ENCODE measurements at places on chromosomes 1 and 21.

DNA sequence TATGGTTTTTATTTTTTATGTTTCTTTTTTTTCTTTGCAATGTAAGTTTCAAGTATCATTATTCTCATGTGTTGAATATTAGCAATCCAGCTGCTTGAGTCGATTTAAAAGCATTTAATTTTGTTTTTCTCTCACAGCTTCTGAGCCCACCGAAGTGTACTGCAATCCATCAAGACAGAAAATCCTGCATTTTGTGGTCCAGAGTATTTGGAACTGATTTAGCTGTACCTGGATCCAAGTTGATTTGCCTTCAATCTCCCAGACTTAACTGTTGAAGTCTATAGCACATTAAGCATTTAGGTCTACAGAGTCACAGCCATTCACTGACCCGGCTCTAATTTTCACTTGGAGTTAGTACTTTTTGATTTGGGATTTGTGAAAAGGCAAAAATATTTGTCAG, 622.9 kb upstream of the ADAMTS5 start:
- DNase-seq, result no peak

DNA sequence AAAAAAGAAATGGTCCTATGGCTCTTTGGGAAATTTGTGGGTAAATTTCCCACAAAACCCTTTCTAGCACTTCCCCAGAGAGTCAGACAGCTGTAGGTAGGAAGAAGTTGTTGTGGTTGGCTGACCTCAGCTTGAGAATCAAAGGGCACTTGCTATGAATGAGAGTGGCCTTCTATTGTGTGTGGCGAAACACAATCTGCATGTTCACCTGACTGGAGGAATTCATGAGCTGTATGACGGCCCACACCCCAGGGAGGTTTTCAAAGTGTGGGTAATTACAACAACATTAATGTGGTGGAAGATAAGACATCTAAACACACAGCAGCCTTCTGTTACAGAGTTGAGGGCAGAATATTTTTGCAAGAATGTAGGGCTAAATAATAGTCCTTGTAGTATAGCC, 38.8 kb downstream of the NGF start:
- DNase-seq, result no peak

DNA sequence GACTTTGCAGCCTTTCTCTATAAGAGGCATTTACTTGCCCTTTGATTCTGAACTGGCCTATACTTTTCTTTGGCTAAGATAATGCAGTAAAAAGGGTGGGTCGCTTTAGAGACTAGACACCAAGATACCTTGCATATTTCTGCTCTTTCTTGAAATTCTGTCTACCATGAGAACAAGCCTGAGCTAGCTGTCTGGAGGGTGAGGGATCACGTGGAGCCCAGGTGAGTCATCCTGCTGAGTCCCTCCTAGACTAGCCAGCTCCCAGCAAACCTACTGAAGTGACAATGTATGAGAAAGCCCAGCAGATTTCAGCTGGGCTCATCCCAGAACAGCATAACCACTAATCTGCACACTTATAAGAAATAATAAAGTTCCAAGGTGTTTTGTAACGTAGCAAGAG, 408.0 kb upstream of the KAZN start:
- no peak for DNase-seq

- DNase-seq, result no peak
These were observed 176.0 kb downstream of the RERE start for GRCh38 chr1:8641377-8641997.

DNA sequence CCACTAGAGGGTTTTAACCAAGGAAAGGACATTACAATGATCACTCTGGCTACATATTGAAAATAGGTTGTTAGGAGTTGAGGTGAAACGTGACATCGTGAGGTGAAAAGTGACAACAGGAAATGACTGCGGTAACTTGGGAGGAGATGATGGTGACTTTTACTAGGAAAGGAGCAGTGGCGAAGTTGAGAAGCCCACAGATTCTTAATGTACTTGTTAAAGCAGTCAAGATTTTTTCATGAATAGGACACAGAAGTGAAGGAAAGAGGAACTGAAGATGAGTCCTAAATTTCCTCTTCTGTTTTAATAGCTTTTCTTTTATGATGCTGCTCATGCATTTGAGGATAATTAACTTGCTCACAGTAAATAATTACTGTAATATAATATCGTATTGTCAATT, 59.5 kb downstream of the OMA1 start:
- no peak for DNase-seq

- no peak for DNase-seq
These were observed 10.0 kb downstream of the ITLN1 start for GRCh38 chr1:160874935-160875334.
